NCI-H2107 (cell line): ENCODE measurements at places on chromosomes 1 and 21.

- no peak for DNase-seq
Observed at GRCh38 chr1:17914131-17914530, 159.0 kb downstream of the ACTL8 start.

DNA sequence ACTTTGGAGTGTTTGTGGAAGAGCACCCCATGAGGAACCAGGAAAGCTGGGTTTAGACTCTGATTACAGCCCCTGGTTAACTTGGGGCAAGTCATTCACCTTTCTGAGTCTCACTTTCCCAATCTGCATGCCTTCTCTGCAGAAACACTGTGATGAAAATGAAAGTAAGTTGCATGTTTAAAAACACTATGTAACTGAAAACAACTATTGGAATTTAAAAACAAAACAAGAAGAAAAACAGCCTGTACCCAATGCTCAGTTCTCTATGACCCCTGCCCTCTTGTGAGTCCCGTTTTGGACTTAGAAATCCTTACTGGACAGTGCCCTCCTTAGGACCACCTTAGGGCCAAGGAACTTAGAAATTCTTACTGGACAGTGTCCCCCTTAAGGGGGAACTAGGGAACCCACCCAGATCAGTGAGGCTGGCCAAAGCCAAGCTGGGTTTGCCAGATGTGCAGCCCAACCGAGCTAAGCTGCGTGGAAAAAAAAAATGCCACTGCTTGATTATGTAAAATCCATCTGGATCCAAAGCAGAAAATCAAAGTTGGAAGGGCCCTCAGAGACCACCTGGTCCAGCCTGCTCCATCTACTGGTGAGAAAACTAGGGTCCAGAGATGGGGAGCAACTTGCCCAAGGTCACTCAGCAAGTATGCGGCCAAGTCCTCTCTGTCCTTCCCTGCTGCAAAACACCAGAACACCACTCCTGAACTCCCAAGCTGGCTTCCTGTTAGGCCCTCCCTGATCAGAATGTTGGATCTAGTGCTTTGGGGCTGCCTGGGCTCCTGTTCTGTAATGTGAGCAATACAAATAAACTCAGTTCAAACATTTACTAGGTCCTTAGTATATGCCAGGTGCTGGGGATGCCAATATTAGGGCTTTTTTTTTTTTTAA, 77.7 kb downstream of the MRPL37 start:
- DNase-seq, result no peak

DNA sequence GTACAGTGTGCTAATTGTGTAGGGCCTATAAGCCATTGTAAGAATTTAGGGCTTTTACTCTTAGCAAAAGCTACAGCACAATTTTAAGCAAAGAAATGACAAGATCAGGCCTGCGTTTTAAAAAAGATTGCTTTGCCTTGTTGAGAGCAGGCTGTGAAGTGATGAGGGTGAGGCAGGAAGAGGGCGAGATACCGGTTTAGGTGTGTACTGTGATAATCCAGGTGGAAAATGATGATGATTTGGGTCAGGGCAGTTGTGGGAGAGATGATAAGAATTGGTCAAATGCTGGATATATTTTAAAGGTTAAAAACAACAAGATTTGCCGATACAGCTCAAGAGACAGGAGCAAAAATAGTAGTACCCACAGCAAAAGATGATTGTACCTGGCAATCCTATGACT, 72.0 kb downstream of the SWT1 start:
- DNase-seq, result no peak

DNA sequence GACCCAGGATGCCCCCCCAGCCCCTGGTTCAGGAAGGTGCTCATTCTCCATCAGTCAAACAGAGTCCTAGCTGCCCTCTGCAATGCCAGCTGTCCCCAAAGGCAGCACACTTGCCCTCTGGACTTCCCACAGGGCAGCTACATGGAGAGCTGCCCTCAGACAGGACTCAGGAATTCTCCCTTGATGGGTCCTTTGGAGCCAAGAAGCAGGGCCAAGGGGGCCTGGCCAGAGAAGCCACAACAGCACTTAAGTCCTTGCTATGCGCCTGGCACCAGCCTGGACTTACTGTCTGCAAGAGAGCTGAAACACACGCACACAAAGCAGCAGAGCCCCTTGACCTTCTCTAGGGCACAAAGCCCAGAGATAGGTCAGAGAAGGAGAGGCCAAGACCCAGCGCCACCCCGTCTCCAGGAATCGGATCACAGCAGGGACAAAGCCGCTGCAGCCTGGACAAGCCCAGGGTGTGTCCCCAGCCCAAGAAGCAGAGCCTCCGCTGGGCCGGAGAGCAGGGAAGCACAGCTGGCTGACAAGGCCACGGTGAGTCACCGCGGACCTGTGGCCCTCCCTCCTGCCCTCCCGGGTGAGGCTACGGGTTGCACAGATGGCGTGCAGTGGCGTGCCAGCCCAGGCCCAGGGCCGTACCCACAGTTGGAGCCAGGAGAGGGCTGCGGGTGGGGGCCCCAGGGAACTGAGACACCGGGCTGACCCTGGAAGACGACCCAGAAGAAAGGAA, 1.7 kb downstream of the WNT9A start:
- DNase-seq, result no peak

DNA sequence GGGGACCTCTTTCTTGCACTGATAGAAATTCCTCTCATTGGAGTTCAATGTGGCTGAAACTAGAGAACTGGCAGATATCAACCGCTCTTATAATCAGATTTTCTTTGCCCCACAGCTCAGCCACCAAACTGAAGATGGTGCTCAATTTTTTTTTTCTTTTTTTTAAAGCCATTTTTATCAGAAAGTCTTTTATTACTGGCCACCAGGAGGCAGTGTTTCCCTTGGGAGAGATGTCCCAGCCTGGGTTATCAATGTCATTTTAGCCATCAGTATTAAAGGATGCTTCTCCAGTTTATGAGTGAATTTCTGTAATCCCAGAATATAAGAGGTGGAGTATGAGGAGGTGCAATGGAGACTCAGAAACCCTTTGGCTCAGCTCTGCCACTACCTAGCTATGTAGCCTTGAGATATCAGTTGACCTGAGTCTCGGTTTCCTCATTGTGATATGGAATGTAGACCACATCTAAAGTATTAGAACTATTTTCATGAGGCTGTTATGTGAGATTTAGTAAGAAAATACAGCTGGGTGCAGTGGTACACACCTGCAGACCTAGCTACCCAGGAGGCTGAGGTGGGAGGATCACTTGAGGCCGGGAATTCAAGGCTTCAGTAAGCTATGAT, 27.6 kb downstream of the CD244 start:
- DNase-seq, result no peak

DNA sequence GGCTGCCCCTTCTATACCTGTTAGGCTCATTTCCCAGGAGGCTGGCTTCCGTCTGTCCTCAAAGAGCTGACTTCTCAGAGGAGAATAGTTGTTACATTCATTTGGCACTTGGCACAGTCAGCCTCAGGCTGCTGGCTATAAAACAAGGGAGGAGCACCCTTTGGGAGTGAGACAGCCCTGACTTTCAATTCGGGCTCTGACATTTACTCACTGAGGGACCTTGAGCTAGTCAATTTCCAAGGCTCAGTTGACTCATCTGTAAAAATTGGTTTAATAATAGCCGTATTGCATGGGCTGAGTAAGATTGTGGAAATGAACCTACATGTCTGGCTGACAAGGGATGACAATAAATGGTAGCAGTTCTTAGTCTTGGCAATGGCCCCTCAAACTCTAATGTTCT, 13.7 kb downstream of the ALX3 start:
- no peak for DNase-seq

DNA sequence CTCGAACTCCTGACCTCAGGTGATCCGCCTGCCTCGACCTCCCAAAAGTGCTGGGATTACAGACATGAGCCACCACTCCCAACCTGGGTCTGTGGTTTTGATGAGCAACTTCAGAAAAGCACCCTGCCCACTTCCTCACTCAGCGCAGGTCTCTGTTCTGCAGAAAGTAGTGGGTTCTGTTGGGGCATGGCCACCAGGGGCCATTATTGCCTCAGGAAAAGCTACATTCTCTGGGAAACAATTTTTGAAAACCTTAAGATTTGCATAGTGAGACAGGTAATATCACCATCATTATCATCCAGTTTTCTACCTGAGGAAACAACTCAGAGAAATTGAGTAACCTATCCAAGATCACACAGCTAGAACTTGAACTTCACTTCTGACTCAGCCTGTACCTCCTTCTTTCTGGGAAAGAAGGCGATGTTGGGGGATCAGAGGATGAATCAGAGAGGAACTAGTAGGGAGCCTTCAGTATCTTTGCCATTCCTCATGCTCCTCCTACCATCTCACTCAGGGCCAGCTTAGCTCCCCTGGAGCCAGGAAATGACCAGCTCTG, 7.1 kb upstream of the NES start:
- no peak for DNase-seq
